Activated CD4-positive, alpha-beta T cell treated with anti-CD3 and anti-CD28 coated beads, Interleukin-2, amount 50 U/mL, for 4 hours (primary cell): ENCODE measurements at places on chromosomes 3 and 15.

GRCh38 chr3:139308560-139308959 lies 35.3 kb upstream of the MRPS22 start:
- DNase-seq: no peak

GRCh38 chr3:171429635-171430034 lies 30.6 kb downstream of the TNIK start:
- no peak for DNase-seq

DNA sequence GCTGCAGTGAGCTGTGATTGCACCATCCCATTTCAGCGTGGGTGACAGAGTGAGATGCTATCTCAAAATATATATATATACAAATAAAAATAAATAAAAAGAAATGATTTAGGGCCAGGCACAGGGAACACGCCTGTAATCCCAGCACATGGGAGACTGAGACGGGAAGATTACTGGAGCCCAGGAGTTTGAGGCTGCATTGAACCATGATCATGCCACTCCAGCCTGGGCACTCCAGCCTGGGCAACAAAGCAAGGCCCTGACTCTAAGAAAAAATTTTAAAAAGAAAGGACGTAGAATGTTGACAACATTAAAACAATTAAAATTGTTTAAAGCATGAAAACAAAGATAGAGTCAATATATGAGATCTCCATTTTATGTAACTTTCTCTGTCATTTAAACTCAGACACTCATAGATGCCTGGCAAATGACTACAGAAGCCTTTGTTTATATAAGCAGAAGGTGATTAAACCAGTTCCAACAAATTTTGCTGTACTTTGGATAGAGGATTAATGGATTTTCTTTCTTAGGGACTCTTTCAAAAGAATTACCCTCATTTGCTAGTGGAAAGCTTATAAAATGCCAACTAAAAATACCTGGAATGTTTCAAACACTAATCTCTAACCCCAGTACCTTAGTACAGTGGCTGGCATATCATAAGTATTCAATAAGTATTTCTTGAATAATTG lies 10.7 kb upstream of the TRPM7 start:
- DNase-seq: no peak

DNA sequence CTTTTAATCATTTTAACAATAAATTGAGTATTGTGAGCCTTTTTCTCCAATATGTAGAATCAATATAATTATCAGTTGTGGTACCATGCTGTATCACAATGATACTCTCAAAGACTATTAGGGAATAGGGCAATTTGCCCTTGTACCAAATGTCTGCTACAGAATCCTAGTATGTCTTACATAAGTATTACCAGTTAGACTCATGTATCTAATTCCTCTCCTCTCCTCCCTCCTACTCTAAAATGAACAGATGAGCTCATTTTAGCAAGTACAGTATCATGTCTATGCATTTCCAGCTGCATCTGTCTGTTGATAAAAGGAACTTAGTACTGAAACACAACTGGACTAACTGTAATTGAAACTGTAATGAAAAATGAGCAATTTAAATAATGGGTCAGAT lies 124.3 kb upstream of the ATP11B start:
- no peak for DNase-seq

DNA sequence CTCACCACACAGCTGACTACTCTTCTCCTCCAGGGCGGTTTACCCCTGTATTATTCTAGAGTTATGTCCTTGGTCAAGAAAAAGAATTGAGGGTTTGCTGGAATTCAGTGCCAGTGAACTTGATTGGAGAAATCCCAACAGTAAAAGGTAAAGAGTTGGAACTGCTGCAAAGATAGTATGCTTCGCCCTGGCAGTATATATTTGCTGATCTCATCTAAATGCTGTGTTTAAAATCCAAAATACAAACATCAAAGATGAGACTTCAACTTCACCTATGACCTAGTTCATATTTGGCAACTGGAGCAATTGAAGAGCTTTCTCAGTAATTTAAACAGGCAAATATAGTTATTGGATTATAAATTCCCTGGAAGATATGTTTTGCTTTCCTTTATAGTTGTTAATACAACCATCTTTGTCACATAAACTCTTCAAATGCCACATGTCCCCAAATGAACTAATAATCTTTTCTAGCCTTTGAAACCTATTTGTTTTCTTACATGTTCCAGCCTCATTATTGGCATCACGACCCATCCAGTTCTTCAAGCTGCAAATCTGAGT lies 6.5 kb downstream of the KCNH8 start:
- no peak for DNase-seq

- no peak for DNase-seq
These were observed 16.2 kb downstream of the ZNF592 start for GRCh38 chr15:84764585-84764984.

DNA sequence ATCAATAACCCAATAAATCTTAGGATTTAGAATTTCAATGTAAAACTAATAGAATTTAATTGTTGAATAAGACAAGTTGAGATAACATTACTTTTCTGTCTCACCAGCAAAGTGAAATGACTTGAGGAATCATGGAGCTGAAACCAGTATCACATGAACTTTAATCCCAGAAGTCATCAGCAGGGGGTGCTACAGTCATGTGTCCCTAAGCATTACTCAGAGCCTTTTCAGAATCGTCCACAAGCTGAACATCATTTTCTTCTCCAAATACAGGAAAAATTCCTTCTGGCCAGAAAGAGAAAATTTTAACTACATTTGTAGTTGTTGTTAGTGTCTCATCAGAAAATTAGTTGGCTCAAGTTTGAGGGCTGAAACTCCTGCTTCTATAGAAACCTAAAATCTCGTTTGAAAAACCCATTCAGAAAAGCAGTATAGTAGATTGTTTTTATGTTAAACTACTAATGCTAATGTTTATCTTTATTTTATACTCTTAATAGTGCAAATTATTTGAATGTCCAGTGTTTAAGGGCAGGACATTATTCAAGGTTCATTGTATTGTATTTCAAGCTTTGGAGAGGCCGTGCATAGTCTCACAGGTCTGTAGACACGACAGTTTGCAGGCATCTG lies 384.1 kb downstream of the PLOD2 start:
- no peak for DNase-seq

GRCh38 chr3:12955651-12956315 lies 114.4 kb upstream of the RPL32 start:
- no peak for DNase-seq

- no peak for DNase-seq
These were observed 44.0 kb downstream of the CHSY1 start for GRCh38 chr15:101207867-101208288.

DNA sequence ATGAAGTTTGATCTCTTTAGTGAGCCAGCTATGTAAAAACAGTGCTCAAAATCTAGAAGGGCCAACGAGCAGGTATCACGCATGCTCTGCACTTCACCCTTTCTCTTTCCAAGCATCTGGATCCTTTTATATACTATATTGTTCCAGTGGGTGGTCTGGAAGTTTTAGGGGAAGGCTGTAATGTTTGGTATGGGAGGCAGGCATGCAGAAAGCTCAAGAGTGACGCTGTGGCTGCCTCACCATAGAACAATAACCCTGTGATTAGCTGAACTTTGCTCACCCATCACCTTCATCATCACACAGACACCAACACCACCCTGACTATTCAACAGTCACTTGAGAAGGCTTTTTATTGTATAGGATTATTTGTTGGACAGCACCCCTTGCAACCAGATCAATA lies 81.6 kb downstream of the FBN1 start:
- no peak for DNase-seq

- no peak for DNase-seq
These were observed 60.8 kb upstream of the POLG start for GRCh38 chr15:89395461-89395871.

GRCh38 chr3:72145506-72146380 lies 360.8 kb upstream of the PROK2 start:
- no peak for DNase-seq
